ENCODE measurements at places on chromosomes 4 and X.

- DNase-seq = peak; percentile 75
These were observed 168.3 kb downstream of the SPRY1 start for GRCh38 chr4:123564758-123565346.

- DNase-seq = no peak
These were observed 286.5 kb upstream of the ADGRL3 start for GRCh38 chr4:60913671-60914070.

DNA sequence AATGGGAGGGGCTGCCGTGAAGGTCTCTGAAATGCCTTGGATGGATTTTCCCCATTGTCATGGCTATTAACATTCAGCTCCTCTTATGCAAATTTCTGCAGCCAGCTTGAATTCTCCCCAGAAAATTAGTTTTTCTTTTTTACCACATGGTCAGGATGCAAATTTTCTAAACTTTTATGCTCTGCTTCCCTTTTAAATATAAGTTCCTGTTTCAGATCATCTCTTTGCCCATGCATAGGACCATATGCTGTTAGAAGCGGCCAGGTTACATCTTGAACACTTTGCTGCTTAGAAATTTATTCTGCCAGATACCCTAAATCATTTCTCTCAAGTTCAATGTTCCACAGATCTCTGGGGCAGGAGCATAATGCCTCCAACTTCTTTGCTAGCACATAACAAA lies 13.8 kb upstream of the CLDN34 start:
- DNase-seq = no peak

GRCh38 chrX:66638591-66639500 lies at the start of gene EDA2R:
Gene EDA2R (minus strand): TSS chrX:66639078. CDS start chrX:66616020, 23,058 bp downstream.
- DNase-seq = peak; percentile 3

DNA sequence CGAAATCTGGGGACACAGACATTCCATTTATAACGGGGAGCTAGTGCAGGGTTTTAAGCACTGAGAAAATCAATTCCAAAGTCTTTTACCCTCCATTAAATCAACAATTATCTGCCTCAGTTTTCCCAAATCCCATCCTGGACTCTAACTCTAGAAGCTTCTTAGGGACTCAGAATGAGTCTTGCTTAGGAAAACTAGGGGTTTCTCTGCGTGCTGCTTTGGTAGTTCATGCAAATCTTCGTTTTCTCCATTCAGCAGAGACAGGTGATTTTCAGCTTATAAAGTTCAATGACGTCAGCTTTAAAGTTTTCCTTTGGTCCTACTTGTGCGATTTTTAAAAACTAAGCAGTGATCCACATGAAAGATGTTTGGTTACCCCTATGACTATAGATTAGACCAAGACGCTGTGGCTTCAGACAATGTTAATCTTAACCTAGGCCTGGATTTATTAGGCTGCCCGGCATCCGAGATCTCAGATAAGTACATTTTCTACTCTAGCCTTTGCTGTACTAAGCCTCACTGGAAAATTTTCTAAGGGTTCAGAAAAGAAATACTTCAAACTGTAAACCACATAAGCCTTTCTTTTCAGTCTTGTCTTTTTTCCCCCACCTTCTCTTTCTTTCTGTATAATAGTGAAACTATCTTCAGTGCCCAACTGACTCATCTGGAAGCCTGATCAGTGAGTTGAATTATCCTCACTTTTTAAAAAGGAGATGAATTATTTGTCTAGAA lies 121.4 kb upstream of the GATB start:
- no peak for DNase-seq

DNA sequence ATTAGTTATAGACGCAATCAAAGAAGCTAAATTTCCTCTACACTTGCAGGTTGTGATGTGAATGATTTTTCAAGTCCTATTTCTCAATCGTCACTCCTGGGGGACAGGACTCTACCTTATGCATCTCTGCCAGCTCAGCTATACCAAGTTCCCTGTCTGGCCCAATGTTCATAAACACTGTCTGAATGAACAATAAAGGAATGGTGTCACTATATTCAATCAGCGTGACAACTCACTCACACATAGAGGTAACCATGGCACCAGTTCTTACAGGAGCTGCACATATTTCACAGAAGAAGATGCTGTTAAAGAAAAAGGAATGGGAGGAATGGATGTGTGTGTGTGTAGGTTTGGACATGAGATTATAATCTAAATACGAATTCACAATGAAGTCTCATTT lies 280.6 kb downstream of the PPP1R2C start:
- DNase-seq = no peak

DNA sequence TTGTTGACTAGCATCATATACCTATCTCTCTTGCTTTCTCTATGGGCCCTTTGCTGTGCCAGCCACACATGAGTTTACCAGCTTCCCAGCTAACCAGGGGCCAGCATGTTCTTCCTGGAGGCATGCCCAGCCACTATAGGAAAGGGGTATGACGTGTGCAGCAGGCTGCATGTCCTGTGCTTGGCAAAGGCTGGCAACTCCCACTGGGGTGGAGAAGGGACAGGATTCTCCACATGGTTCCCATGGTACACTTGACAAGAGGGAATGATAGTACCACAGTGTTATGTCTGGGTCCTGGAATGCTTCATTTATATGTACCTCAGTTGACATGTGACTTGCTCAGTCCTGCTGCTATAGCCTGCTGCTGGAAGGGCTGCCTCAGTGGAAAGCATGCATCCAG lies 78.8 kb downstream of the TMEM164 start:
- DNase-seq = no peak

GRCh38 chr4:78720994-78721677 lies 55.0 kb upstream of the BMP2K start:
- DNase-seq = peak; percentile 72

- no peak for DNase-seq
These were observed 132.1 kb upstream of the GK2 start for GRCh38 chr4:79540143-79540542.

DNA sequence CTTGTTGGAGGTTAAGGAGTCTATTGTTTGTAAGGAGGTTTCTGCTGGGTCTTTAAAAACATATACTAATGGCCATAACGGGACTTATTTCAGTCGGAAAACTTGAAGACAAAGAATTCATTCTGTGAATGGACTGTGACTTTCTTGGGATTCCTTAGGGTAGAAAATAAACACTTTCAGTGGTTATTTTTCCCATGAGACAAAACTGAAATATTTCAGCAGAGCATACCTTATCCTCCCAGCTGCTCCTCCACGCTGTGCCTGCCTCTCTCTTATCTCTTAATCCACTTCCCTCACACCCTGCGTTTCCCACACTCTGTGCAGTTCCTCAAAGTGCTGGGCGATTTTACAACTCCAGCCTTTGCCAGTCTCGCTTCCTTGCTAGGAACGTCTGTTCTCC lies 47.1 kb upstream of the SORBS2 start:
- DNase-seq = peak; percentile 11

- no peak for DNase-seq
These were observed 431.9 kb downstream of the SPOCK3 start for GRCh38 chr4:166802346-166802745.

GRCh38 chr4:46886711-46887110 lies 22.3 kb downstream of the COX7B2 start:
- DNase-seq = no peak

GRCh38 chrX:154436983-154437752 lies at the start of gene GDI1:
Gene GDI1 (plus strand): TSS chrX:154437154. CDS start chrX:154437255, 101 bp downstream.
- DNase-seq = peak; percentile 59

- peak; percentile 42 for DNase-seq
These were observed 2.7 kb downstream of the BCOR start for GRCh38 chrX:40094900-40095582.

DNA sequence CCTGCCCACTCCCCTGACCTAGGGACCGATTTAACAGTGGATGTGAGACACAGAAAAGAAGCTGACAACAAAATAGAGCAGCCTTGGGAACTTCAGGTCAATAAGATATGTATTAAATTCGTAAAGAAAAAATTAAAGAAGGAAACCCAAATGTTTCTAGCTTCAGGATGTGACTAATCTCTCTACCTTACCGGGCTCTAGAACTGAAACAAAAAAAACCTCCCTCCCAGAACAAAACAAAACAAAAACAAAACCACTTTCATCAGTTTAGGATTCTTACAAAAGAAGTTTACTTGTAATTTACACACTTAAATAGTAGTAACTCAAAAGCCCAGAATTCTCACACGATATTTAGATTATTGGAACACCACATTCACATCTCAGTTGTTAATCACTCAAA lies 185.8 kb upstream of the RPS6KA3 start:
- no peak for DNase-seq

DNA sequence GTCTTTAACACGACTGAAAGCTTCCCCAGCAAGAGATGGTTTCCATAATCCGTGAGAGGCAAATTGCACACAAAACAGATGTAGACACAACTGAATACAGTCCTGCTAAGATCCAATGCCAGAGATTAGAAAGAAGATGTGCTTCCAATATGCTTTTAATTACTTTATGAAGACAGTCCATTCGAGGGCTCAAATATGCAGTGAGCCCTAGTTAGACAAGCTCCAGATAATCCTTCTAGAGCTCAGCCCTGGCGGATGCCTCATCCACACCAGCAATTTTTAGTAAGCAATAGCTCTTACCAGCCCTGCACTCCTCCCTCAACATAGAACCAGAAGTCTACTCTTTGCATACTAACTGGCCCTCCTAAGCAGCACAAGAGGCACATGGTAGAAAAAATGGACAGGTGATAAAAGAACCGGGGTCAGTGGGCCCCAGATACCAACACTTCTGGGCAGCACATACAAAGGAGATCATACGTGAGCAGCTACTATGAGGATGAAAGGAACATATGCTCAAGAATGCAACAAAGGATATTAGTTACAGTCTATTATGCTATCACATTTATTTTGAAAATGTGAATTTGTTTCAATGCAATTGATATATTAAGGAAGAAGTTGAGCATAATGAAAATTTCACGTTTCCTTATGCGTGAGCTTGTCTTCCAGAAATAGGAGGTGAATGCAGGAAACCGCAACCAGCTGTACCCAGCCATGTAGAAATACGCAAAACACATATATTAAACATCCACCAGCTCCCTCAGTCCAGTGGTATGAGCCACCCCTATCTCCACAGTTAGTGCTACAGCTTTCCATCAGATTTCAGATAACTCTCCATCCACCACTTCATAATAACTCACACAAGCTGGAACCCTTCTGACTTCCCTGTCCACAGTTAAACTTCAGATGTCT lies 34.3 kb downstream of the GPC4 start:
- DNase-seq = no peak

DNA sequence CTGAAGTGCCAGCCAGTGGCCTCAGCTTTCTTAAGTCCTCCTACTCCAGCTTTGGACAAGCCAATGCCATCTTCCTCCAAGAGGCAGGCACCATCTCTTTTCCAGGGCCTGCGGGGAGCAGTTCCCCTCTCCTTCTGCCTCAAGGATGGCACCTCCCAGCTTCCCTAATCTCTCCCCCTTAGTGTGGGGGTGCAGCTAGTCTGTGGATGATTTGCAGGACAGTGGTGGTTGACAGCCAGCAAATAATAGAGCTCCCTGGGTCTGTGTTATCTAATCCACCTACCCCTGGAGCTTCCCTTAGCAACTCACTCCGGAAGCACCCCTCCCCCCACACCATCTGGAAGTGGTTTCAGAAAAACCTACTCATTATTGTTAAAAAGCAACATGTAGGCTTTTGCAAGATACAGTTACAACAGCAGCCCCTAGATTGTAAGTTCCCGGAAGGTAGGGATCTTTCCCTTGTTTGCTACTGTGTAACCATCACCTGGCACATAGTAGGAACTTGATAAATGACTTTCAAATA lies 247.1 kb downstream of the BCOR start:
- DNase-seq = peak; percentile 64

GRCh38 chr4:147163311-147163710 lies 217.6 kb upstream of the TTC29 start:
- no peak for DNase-seq

- DNase-seq = peak; percentile 60
These were observed 2.7 kb upstream of the BMX start for GRCh38 chrX:15497865-15498264.
